Activated gamma-delta T cell treated with anti-CD3 and anti-CD28 coated beads, Interleukin-2, amount 50 U/mL, for 16 hours (primary cell): ENCODE measurements at places on chromosomes 5 and 9.

DNA sequence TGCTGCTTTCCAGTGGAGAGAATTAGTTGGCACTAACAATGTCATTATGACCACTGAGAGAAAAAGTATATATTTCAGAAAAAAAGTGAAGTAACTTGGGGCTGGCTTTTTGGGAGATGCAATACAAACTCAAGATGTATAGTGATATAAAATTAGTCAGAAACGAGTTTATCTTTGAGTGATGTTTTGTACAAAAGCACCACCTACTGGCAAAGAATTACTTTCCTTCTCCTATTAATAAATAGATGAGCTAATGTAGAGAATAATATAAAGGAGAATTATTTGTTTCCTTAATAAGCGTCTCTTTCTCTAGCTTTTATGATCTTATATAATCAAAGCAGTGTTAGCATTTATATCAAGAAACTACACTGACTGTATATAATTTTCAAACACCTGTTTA, 158.8 kb downstream of the MEF2C start:
- DNase-seq: no peak

DNA sequence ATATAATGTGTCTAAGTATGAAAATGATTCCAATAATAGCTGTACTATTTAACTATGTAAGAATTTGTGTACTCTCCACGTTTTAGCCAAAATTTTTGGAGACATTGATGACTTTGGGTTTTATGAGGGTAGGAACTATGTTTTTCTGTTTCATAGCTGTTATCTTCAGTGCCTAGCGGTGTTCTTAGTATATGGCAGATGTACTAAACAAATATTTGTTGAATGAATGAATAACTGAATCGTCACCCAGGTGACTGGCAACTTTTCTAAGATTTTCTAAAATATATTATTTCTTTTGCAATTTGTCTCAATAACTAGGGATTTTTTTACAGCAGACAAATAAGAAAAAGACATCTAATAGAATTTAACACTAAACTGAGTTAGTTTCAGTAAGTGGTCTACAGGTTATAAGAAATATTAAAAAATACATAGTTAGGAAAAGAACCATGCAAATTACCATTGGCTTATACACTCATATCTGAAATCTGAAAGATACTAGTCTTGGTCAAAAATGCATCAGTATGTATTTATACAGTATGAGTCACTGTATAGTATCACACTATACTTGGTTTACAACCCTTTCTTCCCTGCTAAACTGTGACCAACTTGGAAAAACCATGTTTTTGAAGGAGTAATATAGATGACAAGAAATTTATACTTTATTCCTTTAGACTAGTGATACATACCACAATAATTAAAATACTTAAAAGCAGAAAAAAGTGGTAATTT, 10.5 kb upstream of the ERCC6L2 start:
- no peak for DNase-seq

GRCh38 chr9:79637177-79637925, 65.6 kb downstream of the TLE4 start:
- DNase-seq: no peak

GRCh38 chr9:114409103-114409780, 21.5 kb upstream of the AKNA start:
- no peak for DNase-seq

GRCh38 chr9:120925535-120926396, 830 bp downstream of the TRAF1 start:
- DNase-seq: peak; percentile 74
